AG08396 (cell line): ENCODE measurements at places on chromosomes 4 and X.
A peak's percentile ranks its signal among the peaks of the same experiment; 100 is the strongest.

DNA sequence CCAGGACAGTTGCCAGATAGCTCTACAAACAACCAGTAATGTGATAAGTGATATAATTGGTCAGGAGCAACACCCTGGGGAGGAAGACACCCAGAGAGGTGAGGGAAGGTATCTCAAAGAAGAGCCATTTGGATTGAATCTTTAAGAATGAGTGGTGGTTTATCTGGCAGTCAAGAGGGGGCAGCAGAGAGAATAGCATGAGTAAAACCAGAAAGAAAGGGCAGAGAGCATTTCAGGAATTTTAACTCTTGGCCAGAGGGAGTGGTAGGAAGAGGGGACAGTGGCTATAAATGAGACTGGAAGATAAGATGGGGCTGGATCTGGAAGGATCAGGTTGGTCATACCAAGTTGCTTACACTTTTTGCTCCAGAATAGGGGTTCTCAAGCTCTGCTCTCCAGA lies 5.9 kb upstream of the SEPTIN6 start:
- DNase-seq, result peak; percentile 67

DNA sequence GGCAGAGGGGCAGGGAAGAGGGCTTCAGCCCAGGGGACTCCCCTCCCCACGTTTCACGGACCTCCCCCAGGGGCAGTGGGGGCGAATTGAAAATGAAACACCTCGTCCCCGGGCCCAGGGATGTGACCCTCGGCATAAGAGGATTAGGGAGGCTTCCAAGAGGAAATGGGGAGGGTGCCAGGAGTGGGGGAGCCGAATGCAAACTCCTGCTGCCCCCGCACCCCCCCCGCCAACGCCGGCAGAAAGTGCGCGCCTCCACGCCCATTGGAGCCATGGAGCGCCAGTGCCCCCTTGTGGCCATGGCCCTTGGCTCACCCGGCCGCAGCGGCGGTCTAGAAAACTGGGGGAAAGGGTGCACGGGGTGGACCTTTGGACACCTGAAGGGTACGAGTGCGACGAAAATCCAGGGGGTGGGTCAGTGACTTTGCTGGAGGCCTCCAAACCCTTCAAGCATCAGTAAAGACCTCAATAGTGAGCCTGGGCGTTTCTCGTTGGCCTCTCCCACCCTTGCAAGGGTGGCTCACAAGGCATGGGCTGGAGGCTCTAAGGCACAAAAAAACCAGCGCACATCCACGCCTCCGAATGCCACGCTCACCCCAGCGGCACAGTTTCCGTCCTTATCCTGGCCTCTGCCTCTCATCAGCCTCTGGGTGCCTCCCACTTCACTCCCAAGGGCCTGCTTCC lies 120.8 kb upstream of the PJA1 start:
- peak; percentile 76 for DNase-seq

- DNase-seq, result peak; percentile 13
Observed at GRCh38 chrX:108036298-108036973, 8.4 kb upstream of the VSIG1 start.

DNA sequence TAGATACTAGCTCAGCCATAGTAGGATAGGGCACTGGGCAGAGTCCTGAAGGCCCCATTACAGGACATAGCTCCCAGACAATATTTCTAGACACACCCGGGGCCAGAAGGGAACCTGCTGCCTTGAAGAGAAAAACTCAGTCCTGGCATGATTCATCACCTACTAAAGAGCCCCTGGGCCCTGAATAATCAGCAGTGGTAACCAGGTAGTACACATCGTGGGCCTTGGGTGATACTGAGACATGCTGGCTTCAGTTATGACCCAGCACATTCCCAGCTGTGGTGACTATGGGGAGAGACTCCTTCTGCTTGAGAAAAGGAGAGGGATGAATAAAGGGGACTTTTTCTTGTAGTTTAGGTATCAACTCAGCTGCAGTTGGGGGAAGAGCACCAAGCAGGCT lies 104.3 kb upstream of the STK26 start:
- no peak for DNase-seq

GRCh38 chr4:54961357-54961975 lies 163.9 kb downstream of the KDR start:
- peak; percentile 26 for DNase-seq
